ENCODE measurements at places on chromosomes 12 and 14.

- DNase-seq, result no peak
Measured at GRCh38 chr12:118033323-118033722, 16.8 kb downstream of the RFC5 start.

DNA sequence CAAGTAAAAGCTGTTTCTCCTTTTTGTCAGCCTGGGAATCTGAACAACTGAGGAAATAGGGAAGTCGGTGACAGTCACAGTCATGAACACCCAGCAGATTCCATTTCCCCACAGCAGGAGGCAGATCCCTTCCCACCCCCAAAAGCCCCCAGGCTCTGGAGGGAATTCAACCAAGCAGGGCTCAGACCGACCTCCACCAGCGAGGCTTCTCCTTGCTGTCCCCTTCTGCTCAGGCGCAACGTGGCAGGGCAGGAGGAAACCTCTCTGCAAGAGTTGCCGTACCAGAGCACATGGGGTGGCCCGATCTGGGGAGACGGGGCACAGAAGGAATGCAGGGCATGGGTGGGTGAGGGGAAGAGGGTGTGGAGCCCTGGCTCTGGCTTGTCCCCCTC is 319 bp downstream of the GALNT6 start:
- DNase-seq, result peak; percentile 19

GRCh38 chr14:103191844-103192243 is 68.6 kb downstream of the TNFAIP2 start:
- DNase-seq, result no peak

DNA sequence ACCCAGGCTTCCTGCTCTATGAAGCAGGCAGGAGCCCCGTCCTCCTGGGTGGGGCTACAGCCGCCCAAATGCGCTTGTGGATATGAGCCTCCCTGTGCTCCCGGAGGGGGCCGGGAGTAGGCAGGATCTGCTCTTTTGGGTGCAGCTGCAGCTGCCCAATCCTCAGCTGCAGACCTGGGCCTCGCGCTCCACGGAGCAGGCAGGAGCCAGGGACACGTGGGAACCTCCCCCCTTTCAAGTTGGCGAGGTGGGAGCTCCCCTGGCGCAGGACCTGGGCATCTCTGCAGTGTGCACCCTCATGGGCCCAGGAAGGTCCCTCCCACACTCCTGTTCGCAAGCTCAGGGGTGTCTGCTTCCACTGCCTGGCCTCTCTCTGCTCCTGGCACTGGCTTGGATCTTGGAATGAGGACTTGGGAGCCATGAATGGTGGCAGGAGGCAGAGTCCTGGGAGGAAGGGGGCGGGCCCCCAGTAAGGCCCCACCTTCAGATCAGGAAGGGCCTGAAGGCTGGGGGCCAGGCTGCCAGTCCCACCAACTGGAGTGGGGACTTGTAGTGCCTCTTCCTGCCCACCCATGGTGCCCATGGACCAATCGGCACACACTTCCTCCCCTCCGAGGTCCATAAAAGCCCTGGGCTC is 61.3 kb downstream of the KLRG1 start:
- DNase-seq, result no peak

DNA sequence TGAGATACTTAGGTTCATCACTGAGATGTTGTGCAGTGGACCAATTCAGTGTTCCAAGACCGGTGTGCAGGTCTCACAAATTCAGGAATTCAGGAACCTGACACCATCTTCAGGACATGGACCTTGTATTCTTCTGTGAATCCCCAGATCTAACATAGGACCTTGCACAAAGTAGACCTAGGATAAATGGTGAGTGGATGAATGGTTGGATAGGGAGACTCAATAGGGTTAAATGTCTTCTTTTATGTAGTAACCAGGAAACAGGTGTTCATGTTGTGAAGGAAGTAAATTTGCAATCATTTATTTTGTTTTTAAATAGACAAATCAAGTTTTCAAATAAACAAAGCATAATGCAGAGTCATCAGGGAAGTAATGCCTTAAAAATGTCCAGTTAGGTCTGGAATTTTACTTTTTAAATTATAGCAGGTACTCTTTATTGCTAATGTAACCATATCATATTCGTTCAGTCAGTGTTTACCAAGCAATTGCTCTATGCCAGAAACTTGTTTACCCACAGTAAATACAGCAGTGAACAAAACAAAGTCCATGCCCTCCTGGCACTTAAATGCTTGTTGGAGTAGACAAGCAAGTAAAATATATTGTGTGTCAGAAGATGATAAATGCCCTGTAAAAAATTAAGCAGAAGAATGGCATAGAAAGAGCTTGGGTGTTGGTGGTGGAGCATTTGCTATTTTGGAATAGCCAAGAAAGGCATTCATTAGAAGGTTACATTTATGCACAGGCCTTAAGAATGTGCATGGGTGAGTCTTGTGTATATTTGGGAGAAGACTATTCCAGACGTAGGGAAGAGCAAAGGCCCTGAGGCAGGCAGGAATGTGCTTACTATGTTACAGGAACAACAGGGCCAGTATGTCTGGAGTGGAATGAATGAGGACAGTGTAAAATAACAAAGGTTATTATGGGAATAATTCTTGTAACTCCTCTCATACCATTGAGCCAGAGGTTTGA is 26.3 kb downstream of the RXYLT1 start:
- DNase-seq, result no peak

DNA sequence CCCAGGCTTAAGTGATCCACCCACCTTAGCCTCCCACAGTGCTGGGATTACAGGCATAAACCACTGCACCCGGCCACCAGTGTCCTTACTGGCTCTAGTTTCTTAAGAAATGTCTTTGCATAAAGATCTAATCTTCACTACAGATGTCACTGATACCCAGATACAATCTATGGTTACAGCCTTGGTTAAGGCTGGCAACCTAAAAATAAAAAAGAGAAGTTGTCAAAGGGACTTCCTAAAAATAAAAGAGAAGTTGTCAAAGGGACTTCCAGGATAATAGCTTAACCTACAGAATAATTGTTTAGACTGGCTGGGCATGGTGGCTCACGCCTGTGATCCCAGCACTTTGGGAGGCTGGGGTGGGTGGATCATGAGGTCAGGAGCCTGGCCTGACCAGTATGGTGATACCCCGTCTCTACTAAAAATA is 27.6 kb downstream of the ETFBKMT start:
- no peak for DNase-seq

DNA sequence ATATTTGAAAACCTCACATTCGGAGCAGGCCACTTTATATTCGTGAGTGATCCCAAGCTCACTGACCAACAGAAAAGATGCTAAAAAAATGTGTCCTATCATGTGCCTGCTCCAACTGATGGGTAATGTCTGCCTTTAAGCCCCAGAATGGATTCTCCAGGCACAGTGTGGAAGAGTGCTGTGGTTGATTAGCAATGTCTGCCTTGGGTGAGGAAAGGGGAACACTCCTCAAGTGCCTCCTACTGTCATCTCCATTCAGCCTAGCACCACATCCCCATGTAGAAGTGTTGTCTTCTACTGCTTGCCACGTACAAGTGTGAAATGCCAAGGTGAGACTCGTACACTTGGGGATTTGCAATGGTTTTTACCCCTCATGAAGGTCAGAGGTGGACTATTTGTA is 199.3 kb downstream of the SLC41A2 start:
- DNase-seq, result no peak

DNA sequence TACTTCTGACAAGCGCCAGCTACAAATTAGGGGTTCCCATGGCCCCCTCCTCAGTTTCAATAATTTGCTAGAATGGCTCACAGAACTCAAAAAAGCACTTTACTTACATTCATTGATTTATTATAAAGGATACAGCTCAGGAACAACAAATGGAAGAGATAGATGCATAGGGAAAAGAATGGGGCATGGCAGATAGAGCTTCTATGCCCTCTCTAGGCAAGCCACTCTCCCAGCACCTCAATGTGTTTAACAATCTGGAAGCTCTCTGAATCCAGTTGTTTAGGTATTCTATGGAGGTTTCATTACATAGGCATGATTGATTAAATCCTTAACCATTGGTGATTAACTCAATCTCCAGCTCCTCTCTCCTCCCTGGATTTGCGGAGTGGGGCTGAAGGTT is 184.5 kb upstream of the DAAM1 start:
- DNase-seq, result no peak

DNA sequence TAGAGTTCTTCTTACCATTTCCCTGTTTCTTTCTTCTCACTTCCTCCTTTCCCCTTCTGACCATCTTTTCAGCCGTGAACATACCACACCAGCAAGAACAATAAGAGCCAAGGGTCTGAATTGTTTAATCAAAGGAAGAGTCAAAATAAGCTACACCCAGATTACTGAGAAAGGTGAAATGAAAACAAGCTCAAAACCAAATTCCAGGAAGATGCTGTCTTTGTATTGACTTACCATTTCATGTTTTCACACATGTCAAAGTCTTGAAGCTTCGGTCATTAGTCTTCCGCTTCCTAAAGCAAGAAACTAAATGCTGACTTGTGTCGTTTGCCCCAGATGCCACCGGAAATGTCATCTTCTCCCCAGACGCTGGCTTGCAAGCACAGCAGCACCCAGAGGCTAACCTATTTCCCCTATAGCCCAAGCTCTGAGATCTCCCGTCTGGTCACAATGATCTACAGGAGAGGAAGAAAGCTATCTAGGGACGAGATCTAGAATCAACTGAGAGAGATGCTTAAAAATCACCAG is 136.5 kb upstream of the AMIGO2 start:
- no peak for DNase-seq

DNA sequence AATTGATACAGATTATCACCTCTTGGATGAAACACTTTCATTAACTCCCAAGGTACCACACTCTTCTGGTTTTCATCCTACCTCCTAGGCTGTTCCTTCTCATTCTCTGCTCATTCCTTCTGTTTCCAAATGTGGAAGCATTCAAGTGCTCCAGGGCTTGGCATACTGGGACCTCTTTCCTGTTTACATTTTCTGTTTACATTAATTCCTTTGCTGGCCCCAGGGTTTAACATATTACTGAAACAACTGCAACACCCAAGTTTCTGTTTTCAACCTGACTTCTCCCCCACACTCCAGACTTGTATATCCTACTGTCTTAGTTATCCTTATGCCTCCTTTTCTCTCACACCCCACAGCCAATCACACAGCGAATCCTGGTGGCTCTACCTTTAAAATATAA is 386.3 kb upstream of the GARIN6 start:
- no peak for DNase-seq

- peak; percentile 86 for DNase-seq
Measured at GRCh38 chr14:50045039-50045711, 71.2 kb downstream of the VCPKMT start.

DNA sequence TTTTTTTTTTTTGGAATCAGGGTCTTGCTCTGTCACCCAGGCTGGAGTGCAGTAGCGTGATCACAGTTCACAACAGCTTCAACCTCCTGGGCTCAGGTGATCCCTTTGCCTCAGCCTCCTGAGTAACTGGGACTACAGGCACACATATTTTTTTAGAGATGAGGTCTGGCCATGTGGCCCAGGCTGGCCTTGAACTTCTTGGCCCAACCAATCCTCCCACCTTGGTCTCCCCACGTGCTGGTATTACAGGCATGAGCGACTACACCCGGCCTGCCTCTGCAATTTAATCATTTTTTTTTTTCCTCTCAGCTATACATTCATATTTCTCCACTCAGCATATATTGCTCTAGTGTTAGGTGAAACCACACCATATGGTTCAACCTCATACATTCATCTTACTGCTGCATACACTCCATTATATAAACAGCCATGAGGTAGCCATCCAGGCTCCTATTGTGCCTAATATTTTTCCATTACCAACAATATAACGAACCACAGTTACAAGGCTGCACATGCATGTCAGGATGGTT is 7.1 kb downstream of the STX2 start:
- no peak for DNase-seq

DNA sequence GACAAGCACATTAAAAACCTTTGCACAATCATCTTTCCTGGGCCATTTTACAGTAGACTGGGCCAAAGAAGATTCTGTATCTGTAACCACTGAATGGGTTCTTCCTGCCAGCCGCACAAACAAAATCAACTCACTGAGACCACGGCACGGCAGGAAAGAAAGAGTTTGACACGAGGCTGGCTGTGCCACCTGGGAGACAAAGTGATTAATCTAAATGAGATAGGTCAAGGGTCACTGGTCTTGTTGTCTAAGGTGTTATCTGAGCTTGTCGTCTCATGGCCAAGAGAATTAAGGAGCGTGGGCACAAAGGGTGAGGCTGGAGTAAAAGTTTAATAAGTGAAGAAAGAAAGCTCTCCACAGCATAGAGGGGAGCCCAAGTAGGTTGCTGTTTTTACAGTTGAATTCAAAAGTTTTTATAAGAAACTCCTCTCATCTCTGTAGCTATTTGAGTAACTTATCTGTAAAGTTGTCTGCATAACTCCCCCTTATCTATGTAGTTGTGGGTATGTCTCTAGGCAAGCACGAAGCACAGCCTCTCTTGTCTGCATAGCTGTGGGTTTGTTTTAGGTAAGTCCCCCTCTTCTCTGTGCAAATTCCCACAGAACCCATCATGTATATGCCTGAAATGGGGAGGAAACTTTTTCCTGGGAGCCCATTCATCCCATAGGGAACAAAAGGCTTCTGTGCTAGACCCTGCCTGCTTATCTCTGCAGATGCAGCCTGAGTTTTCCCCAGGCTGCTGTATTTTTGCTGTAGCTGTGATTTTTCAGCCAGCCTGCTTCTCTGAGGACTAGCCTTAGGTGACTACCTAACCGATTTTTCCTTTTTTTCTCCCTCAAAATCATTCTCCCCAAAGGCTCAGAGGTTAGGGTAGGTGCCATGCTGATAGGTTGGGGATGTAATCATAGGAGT is 1314.6 kb upstream of the TMEM132C start:
- no peak for DNase-seq

GRCh38 chr14:58488550-58488949 is 61.0 kb downstream of the KIAA0586 start:
- DNase-seq, result no peak

GRCh38 chr12:42756841-42757623 is 167.5 kb upstream of the PRICKLE1 start:
- DNase-seq, result peak; percentile 66

- peak; percentile 100 for DNase-seq
Measured at GRCh38 chr12:114684098-114684869, at the start of gene TBX3. TBX3 (minus strand) TSS chr12:114684175; CDS start chr12:114683200, 975 bp downstream.

DNA sequence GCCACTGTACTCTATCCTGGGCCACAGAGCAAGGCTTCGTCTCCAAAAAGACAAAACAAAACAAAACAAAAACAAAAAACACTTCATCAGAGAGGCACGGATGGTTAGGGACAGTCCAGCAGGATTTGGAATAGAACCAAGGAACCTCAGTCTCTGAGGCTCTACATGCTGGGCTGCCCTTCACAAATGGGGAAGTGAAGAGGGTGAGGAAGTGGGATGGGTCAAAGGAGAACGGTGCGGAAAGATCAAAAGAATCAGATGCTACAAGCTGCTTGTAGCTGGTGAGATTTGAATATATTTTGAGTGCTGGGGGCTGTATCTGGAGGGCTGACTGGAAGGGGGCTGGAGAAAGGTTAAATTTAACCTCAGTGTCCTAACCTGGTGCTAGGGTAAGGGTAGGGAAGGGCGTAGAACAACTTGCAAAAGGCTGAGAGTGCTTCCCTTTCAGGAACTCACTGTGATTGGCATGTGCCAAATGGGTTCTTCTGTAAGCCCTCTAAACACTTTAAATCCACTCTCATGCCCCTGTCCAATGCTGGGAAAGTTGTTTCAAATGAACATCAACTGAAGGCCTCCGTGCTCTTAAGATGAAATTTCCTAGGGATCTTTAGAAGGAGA is 4.6 kb downstream of the FOXJ2 start:
- no peak for DNase-seq
